ENCODE measurements at places on chromosomes 3 and 15.

GRCh38 chr3:149454746-149455145 lies 19.8 kb upstream of the TM4SF4 start:
- peak; percentile 71 for DNase-seq

- DNase-seq, result no peak
Measured at GRCh38 chr3:149414557-149415231, 37.2 kb upstream of the TM4SF1 start.

- no peak for DNase-seq
Measured at GRCh38 chr15:99538261-99538660, 27.5 kb upstream of the MEF2A start.

- no peak for DNase-seq
Measured at GRCh38 chr3:24510030-24510648, 15.5 kb upstream of the THRB start.
